ENCODE measurements at places on chromosomes 5 and 9. TPM values are rescaled to one million over a fixed set of nuclear protein-coding genes. Genes with fewer than 3 reads are reported as not detected.

The DPH7 gene
- 33.8 TPM for total RNA-seq

GRCh38 chr5:72605632-72606031 lies 98.4 kb upstream of the ZNF366 start:
- H3K4me1 ChIP-seq: peaks cover 13% of the 10 kb centered on the region
- no peak for DNase-seq
- H3K27ac ChIP-seq: no peak overlapping the region
- no peak overlapping the region for H3K4me3 ChIP-seq
- peaks cover 3% of the 10 kb centered on the region for H3K27me3 ChIP-seq

DNA sequence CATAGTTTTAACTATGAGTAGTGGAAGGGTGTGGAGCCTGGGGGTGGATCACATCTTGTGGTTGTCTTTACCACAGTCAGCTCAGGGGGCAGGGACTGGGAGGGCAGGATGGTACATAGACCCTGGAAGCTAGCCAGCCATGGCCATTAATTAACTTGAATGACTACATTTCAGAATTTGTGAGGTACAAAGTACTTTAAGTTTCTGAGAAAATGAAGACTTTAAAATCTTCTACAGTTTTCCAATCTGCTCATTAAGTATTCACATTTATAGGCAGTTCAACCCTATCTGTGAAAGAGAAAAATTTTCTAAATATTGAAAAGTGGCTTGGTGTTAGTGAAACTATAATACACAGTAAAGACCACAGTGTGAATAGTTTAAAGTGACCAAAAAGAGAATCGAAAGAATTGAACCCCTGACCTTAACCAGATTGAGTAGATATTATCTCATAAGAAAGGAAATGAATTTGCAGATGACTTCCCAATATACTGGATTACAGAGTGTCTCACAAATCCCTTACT lies 234.2 kb upstream of the MEF2C start:
- DNase-seq: no peak
- H3K4me1 ChIP-seq: no peaks in the 10 kb centered on the region
- no peak overlapping the region for H3K27ac ChIP-seq

DNA sequence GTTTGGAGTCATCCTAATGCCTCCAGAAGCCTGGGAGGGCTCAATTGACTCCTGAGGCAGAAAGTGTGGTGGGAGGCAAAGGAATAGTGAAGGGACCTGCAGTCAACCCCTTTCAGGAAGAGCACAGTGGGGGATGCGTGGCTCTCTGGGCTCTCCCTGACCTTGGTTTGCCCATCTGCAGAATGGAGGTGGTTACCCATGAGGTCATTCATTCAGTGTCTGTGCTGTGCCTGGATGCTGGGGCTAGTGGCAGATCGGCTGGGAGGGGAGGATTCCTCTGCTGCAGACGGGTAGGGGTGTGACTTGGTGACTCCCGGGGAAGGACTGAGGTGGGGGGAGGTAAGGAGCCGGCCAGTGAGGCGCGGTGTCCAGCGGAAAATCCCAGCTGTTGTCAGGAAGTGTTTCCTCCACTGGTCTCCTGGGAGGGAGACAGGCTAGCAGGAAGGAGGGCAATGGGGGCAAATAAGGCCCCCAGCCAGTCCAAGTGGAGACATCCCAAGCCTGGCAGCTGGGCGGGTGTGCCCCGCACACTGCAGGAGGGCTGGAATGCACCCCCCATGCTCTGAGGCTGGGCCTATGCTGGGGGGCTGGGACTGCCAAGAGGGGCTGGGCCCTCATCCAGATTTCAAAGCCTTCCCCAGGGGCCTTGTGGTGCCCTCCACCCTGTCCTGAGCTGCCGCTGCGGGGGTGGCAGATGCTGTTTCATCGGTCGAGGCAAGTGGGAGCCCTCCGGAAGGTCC lies 10.9 kb downstream of the CXXC5 start:
- H3K4me1 ChIP-seq: peaks cover 43% of the 10 kb centered on the region
- DNase-seq: no peak

- H3K4me3 ChIP-seq: peak overlapping the region; percentile 95
- peaks cover 14% of the 10 kb centered on the region for H3K36me3 ChIP-seq
- peak; percentile 70 for DNase-seq
- no peaks in the 10 kb centered on the region for H3K27me3 ChIP-seq
- peaks cover 37% of the 10 kb centered on the region for H3K4me1 ChIP-seq
Measured at GRCh38 chr5:34656700-34657273, 659 bp downstream of the RAI14 start.

DNA sequence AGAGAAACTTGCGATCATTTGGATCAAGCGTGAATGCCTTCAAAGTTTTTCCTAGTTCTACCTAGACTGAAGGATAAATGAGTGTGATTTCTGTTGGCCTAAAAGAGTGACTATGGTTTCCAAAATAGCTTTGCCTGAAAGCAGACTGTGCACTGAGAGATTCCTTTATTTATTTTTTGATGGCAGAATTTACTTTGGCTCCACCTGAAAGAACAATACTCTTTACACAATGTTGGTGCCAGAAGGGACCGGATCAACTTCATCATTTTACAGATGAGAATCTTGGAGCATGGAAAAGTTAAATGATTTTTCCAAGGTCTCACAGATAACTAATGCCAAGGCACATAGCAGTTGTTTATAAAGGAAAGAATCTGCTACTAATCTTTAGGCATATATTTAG lies 199.6 kb downstream of the KCTD16 start:
- H3K27me3 ChIP-seq: peaks cover 2% of the 10 kb centered on the region
- no peak overlapping the region for H3K4me3 ChIP-seq
- peaks cover 3% of the 10 kb centered on the region for H3K4me1 ChIP-seq
- H3K27ac ChIP-seq: no peak overlapping the region

The OR1K1 gene
- not detected for total RNA-seq

The SPATA9 gene
- 0.29 TPM for total RNA-seq

The IFNA21 gene
- total RNA-seq: not detected

GRCh38 chr5:64767959-64768357 lies 533 bp downstream of the SREK1IP1 start:
- H3K4me3 ChIP-seq: peak overlapping the region; percentile 100
- no peak for DNase-seq
- peaks cover 12% of the 10 kb centered on the region for H3K36me3 ChIP-seq
- H3K27ac ChIP-seq: peak overlapping the region; percentile 99

- H3K27me3 ChIP-seq: no peaks in the 10 kb centered on the region
- no peaks in the 10 kb centered on the region for H3K4me1 ChIP-seq
- H3K27ac ChIP-seq: no peak overlapping the region
- H3K36me3 ChIP-seq: no peaks in the 10 kb centered on the region
- DNase-seq: no peak
- H3K4me3 ChIP-seq: no peak overlapping the region
Measured at GRCh38 chr5:89293810-89294209, 410.8 kb upstream of the MEF2C start.

The CMBL gene
- 12.1 TPM for total RNA-seq

DNA sequence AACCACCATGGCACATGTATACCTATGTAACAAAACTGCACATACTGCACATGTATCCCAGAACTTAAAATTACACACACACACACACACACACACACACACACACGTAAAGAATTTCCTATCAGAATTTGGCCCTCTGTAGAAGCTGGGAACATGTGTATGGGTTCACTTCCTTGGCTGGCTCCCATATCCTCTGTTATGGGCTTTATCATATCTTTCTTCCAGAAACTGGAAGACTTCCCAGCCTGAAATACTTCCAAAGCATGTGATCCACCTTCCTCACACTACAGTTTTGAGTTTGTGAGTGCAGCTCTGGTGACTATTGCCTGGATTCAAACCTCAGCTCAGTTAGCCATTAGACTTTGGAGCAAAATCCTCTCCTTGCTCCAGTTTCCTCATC lies 78.6 kb upstream of the GDNF start:
- no peak for DNase-seq
- peaks cover 13% of the 10 kb centered on the region for H3K27me3 ChIP-seq
- no peaks in the 10 kb centered on the region for H3K36me3 ChIP-seq
- no peak overlapping the region for H3K27ac ChIP-seq

The OR1J2 gene
- total RNA-seq: not detected

GRCh38 chr5:136906545-136906944 lies 541.2 kb upstream of the TRPC7 start:
- no peak overlapping the region for H3K4me3 ChIP-seq
- H3K27ac ChIP-seq: no peak overlapping the region
- DNase-seq: no peak
- no peaks in the 10 kb centered on the region for H3K36me3 ChIP-seq
- no peaks in the 10 kb centered on the region for H3K27me3 ChIP-seq

GRCh38 chr9:136392538-136393449 lies 7.2 kb downstream of the SNAPC4 start:
- peaks cover 9% of the 10 kb centered on the region for H3K36me3 ChIP-seq
- no peak for DNase-seq
- H3K27me3 ChIP-seq: no peaks in the 10 kb centered on the region
- no peak overlapping the region for H3K27ac ChIP-seq

- H3K27ac ChIP-seq: peak overlapping the region; percentile 93
- peak overlapping the region; percentile 98 for H3K4me3 ChIP-seq
- H3K36me3 ChIP-seq: peaks cover 31% of the 10 kb centered on the region
- no peak for DNase-seq
Measured at GRCh38 chr5:149549461-149550267, 1.6 kb downstream of the CSNK1A1 start.

- no peak overlapping the region for H3K27ac ChIP-seq
- peaks cover 6% of the 10 kb centered on the region for H3K4me1 ChIP-seq
- H3K27me3 ChIP-seq: peaks cover 32% of the 10 kb centered on the region
- H3K36me3 ChIP-seq: no peaks in the 10 kb centered on the region
- H3K4me3 ChIP-seq: no peak overlapping the region
Measured at GRCh38 chr5:66307647-66308241, 163.6 kb downstream of the SREK1 start.

- no peaks in the 10 kb centered on the region for H3K36me3 ChIP-seq
- peaks cover 3% of the 10 kb centered on the region for H3K27me3 ChIP-seq
- H3K4me3 ChIP-seq: no peak overlapping the region
- DNase-seq: no peak
- peaks cover 18% of the 10 kb centered on the region for H3K4me1 ChIP-seq
Measured at GRCh38 chr9:114690308-114690707, 8.3 kb upstream of the TEX48 start.

The FNBP1 gene
- total RNA-seq: 54.1 TPM

DNA sequence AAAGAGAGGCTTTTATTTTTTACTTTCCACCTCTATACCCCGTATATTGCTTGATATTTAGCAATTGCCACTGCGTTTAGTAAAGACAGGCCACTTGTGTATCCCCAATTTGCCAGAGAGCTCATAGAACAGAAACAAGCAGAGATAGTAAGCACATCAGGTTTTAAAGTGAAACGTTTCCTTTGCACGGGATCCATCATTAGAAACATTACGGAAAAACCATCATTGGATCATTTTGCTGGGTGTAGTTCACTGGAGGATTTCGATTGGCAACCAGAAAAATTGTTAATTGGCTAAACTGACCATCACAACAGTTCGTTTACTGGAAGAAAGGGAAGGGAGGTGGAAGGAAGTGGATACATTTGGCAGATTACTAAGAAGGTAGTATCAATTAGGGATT lies 149.4 kb upstream of the STK32A start:
- peaks cover 2% of the 10 kb centered on the region for H3K27me3 ChIP-seq
- H3K4me3 ChIP-seq: no peak overlapping the region
- H3K4me1 ChIP-seq: peaks cover 9% of the 10 kb centered on the region
- DNase-seq: no peak
- H3K36me3 ChIP-seq: no peaks in the 10 kb centered on the region

DNA sequence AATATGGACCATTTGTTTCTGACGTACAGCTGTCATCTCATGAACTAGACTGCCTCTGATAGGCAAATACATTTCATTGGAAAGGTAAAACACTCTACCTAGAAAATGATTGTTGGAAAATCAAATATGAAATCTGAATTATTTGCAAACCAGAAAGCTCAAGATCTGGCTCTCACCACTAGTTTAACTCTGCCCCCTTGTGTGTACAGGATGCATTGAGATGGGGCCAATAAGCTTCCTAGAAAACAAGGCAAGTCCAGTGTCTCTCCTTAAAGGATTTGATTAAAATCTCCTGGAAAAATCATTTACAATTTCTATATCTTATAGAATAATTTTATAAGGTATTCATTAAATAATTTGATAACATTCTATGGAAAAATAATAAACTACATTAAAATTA lies 311.9 kb upstream of the ANKH start:
- no peak for DNase-seq
- no peak overlapping the region for H3K27ac ChIP-seq
- no peaks in the 10 kb centered on the region for H3K4me1 ChIP-seq

The FOXD4L3 gene
- not detected for total RNA-seq

DNA sequence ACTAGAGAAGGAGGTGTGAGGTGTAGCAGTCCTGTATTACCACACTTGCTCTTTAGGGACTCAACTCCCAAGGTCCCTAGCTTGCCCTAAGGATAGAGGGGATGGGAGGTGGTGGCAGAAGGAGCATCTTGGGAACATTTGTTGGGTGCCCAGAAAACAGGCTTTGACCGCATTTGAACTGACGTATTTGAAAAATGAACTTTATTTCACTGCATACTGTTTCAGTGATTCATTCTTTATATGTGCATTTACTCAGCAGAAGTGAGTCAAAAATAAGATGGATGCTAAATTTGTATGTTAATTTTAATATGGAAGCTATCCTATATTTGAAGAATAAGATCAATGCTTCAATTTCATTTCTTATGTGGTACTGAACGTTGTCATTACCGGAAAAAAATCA lies 18.7 kb downstream of the DMRT3 start:
- no peak overlapping the region for H3K27ac ChIP-seq
- H3K4me3 ChIP-seq: no peak overlapping the region
- H3K36me3 ChIP-seq: no peaks in the 10 kb centered on the region
- DNase-seq: no peak
- H3K27me3 ChIP-seq: peaks cover 53% of the 10 kb centered on the region
- H3K4me1 ChIP-seq: no peaks in the 10 kb centered on the region

DNA sequence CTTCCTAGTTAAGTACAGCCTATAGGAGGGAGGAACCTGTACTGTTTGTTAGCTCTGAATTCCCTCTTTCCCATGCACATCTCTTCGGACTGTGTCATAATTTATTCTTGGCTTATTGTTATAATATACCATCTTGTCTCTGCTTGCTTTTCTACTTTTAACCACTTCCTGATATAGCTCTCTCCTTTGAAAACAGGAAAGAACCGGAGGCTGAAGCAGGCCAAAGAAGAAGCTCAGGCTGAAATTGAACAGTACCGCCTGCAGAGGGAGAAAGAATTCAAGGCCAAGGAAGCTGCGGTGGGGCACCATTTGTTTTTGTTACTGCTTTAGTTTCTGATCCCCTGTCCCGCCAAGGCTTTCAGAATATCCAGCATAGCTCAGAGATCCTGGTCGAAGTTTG lies 4.8 kb downstream of the ATP6V1G1 start:
- H3K27ac ChIP-seq: peak overlapping the region; percentile 77
- H3K4me1 ChIP-seq: peaks cover 24% of the 10 kb centered on the region
- no peak for DNase-seq
- H3K27me3 ChIP-seq: no peaks in the 10 kb centered on the region
- H3K4me3 ChIP-seq: peak overlapping the region; percentile 64

Data from type B pancreatic cell (in vitro differentiated cells).